NCI-H1048 (cell line): ENCODE measurements at places on chromosomes 13 and 19.

GRCh38 chr13:114112826-114113322 lies 19.5 kb downstream of the RASA3 start:
- DNase-seq: no peak

DNA sequence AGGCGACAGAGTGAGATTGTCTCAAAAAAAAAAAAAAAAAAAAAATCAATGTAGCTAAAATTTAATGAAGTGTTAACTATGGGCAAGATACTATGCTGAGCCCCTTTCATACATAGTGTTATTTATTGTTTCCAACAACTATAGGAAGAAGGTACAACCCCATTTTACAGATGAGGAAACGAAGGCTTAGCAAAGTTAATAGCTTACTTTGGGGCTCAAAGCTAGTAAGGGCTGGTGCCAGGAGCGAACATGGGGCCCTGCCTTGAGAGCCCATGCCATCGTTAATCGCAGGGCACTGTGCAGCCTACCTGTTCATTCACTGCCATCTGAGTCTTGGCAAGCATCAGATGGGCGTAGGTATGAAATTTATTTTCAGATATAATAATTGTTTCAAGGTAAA lies 1.9 kb upstream of the FRY start:
- no peak for DNase-seq

DNA sequence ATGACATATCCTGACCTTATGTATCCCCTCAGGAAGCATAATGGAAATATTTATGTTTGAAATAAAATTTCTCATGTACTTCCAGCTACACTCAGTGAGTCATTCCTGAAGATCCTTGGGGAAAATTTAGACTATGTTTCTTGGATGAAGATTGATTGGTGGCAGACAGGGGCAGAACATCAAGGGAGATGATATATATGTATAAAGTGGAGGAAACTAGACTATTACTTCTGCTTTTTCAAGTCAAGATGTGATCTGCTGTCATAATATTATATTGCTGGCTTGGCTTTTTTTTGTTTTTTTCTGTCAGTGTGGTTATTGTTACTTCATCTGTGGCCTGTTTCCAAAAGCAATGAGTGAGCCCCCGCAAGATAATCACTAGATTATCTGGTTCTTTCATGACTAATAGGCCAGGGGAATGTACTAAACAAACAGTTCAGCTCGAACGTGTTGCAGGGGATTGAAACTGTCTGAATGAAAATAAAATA lies 87.2 kb upstream of the TNFSF11 start:
- DNase-seq: no peak

DNA sequence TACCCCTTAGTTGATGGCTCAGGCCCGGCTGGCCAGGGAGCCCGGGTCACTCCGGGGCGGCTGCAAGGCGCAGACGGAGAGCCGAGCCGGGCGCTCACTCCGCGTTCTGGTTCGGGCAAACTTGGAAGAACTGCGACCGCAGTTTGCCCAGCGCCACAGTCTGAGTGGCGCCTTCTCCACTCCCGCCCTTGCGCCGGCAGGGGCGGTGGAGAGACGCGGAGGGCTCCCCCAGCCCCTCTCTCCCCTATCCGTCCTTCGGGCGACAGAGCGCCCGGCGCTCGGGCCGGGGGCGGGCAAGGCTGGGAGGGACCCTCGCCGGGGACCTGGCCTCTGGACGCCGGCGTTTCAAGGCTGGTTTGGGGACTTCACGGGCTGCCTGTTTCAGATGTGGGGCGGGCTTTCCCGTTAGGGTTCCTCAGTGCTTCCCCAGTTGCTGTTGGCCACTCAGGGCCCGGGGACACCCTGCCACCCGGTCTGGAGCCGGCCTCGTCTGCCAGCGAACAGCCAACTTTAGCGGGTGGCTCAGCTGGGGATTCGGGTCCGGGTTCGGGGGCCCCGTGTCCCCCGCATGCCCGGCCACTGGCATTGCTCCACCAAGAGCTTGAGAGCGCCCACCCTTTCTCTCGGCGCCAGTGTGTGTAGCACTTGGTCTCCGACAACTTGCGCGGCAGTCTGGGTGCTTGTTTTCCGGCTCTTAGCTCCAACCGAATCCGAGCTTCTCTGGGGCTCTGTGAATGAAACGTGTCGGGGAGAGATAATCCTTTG lies 1.5 kb downstream of the GPC6 start:
- DNase-seq: peak; percentile 70

DNA sequence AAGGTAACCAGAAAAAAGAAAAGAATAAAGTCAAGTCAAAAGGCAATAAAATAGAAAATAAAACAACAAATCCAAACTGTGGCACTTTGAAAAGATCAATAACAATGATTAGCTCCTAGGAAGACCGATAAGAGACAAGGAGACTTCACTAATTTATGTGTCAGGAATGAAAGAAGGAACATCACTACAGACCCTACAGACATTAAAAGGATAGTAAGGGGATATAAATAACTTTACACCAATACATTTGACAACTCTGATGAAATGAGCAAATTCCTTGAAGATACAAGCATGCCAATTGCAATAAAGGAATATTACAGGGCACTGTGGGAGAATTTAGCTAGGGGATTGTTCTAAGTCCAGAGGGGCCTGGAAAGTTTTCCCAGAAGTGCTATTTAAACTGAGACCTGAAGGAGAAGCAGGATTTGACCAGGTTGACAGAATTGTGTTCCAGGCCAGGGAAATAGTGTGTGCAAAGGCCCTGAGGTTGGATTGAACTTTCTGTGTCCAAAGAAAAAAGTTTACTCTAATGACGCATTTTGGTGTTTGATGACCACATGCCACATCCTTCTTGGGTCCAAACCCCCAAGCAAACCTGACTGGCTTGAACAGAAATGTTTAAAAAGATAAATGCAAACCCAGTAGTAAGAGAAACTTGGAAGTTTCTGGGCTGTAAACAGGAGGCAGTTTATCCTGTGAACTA lies 1.6 kb upstream of the C19orf38 start:
- DNase-seq: no peak

GRCh38 chr19:5130371-5131030 lies 161.6 kb downstream of the KDM4B start:
- DNase-seq: no peak

- no peak for DNase-seq
These were observed 144.1 kb upstream of the SLC10A2 start for GRCh38 chr13:103210348-103210747.

DNA sequence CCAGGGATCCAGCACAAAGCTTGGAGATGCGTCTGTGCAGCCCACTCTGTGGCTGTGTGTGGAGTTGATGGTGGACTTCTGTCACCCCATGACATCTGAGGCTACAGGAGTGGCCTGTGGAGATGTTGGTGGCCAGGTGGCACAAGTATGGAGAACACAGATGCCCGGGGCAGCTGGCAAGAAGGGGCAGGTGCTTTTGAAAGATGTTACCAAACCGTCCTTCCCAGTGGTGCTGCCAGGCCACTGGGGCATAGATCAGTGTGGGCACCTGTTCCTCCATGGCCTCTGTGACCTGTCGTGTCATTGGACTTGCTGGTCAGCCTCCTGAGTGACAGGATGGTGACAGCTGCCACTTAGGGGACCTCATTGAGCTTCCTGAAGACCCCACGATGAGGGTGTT lies 36.2 kb downstream of the KDM4B start:
- DNase-seq: no peak

DNA sequence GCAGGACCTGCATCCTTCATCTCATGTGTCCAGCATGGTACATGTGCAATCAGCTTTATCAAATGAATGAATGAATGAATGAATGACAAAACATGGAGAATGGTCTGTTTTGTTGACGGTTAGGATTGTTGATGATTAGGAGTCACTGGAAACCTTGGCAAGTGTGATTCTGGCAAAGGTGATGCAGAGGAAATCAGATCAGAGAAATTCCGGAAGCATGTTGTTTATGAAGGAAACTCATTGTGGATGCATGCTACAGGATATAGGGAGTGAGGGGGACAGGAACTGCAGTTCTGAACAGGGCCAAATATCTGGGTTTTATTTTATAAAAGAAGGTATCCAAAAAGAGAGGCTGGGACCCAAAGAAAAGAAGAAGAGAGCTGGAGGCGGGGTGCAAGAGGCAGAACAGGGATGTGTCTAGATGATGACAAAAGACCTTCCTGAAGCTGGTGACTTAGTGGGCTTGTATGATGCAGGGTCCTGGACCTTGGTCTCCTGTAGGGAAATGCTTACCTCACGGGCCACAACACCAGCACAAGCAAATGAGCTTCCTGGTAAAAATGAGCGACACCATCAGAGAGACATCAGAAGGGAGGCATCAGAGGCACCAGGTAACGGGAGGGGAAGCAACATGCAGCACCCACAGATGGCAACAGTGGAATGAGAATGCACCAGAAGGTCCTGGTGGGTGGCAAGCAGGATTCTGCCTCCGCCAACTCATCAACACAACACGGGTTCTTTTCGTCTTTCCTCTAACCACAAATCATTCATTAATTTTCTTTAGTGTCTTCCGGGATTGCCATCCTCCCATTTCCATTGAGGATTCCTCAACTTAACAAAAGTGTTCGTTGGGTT lies 159.6 kb downstream of the FOXO1 start:
- no peak for DNase-seq

- no peak for DNase-seq
These were observed 42.2 kb downstream of the SERP2 start for GRCh38 chr13:44415815-44416214.

DNA sequence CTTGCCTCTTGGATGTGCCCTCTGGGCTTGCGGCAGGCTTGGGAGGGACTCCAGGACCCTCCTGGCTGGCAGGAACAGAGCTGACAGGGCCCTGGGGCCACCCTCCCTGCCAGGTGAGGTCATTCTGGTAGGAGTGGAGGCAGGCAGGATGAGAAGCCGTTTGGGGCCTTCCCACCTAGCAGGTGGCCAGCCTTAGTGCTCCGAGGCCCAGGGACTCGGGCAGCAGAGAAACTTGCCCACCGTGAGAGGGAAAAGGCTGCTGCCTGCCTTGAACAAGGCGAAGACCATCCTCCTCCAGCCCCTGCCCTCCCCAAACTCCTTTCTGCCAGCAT lies 8.5 kb downstream of the RFX1 start:
- no peak for DNase-seq

- no peak for DNase-seq
These were observed at the start of gene RGL3 for GRCh38 chr19:11418549-11419506. RGL3 (minus strand) TSS chr19:11419314; CDS start chr19:11419278, 36 bp downstream.

- no peak for DNase-seq
These were observed 523.2 kb upstream of the HTR2A start for GRCh38 chr13:47420020-47420419.

DNA sequence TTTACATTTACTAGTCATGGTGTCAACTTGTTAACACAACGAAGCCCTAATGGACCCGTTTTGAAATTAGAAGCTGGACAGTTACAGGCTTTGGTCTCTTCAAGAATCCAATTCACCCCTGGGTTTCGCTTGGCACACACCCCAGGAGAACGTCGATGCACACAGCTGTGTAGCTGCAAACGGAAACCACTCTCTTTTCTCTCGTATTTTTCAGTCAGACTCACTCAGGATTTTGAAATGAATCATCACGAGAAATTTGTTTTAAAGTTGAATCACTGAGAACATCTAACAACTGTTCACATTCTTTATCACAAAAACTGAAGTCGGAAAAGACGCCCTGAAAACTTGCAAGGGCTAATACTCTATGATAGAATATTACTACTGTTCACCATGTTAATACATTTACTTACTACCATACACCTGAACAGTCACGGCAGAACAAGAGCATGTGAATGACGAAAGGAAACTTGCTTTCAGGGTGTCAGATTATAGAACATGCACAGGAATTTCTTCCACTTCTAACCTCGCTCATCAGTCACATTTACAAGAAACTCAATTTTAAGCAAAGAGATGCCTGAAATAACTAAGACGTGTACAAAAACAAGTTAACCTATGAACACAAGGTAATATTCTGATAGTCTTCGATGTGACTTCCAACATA lies 4.7 kb downstream of the PNMA8A start:
- no peak for DNase-seq

GRCh38 chr13:64417581-64417980 lies 2812.6 kb downstream of the PCDH9 start:
- DNase-seq: no peak

- no peak for DNase-seq
These were observed 103.1 kb upstream of the RNF113B start for GRCh38 chr13:98280176-98280510.

- DNase-seq: no peak
These were observed 419.3 kb upstream of the KLHL1 start for GRCh38 chr13:70527599-70527998.

GRCh38 chr19:30695171-30695875 lies 323.1 kb downstream of the ZNF536 start:
- no peak for DNase-seq

GRCh38 chr19:12789098-12789903 lies 2.0 kb upstream of the JUNB start:
- DNase-seq: no peak

GRCh38 chr13:97273341-97273831 lies 51.3 kb downstream of the MBNL2 start:
- DNase-seq: peak; percentile 56

DNA sequence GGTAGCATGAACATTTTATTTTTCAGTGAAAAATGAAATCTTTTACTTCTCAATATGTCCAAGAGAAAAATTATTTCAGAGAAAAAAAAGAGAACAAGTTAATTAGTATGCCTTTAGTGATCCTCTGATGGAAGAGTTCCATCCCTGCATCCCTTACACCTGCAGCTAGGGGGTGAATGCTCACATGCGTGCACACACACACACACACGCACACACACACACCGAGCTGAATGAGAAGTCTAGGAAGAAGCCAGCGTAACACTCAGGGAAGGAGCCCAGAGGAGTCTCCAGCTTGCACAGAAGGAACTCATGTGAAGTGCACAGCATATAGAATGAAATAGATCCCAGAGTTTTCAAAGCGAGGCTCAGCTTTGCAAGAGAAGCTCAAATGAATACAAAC lies 510.5 kb downstream of the IRS2 start:
- no peak for DNase-seq

- DNase-seq: no peak
These were observed 1979.9 kb upstream of the PRR20A start for GRCh38 chr13:55160867-55161266.

DNA sequence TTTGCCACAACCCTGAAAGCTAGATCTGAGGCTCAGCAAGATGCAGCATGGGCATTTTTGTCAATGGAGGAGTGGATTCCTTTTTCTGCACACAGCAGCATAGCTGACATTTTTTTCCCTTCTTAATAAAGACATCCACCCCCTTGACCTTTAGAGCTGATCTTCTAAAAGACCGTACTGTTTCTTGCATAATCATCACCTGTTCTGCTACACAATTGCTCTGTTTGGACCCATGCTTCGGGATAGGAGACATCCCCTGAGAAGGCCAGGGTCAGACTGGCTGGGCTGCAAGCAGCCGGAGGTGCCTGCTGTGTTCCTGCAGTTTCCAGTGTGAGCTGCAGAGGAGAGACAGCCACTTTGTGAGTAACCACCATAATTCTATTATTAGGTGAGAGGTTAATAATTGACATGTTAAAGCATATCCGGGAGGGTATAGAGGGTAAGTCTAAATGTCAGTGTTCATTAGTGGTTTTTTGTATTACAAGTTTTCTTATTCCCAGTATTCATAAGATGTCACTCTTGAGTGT lies 108.5 kb upstream of the C1QTNF9B start:
- no peak for DNase-seq

DNA sequence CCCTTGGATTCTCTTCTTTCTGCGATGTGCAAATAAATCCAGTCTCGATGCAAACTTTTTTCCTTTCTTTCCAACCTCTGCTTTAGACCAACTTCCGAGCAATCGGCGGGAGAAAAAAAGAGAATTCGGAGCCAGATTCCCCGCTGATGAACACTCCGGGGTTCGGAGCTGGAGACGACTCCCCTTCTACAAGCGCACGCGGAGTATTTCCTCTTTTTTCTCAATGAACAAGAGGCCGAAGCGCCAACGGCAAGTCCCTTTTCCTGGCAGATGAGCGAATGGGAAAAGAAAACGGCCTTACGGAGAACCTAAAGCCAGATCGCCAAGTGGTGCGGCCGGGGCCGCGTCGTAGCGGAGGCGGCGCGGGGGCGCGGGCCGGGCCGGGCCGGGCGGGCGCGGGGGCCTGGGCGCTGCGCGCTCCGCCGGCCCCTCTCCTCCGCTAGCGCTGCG lies 250 bp downstream of the SPRY2 start:
- DNase-seq: no peak
